ENCODE measurements at places on chromosomes 4 and X.

DNA sequence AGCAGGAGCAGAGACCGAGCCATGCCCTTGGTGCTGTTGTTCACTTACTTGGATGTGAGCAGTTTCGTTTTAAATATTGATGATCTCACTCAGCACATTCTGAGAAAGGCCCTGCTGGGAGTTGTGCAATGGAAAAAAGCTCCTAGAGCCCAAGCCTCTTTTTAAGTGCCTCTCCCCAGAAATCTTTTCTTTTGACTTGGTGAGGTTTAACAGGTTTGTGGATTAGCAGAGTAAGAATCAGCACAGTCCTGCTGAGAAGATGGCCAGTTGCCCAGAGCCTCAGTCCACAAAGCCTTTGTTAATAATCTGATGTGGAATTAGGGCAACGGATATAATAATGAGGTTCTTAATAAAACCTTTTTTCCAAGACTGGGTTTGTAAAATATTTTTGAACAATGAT lies 157.5 kb upstream of the ATP6AP2 start:
- DNase-seq: no peak

GRCh38 chr4:95124906-95125504 lies 367.2 kb downstream of the BMPR1B start:
- no peak for DNase-seq

DNA sequence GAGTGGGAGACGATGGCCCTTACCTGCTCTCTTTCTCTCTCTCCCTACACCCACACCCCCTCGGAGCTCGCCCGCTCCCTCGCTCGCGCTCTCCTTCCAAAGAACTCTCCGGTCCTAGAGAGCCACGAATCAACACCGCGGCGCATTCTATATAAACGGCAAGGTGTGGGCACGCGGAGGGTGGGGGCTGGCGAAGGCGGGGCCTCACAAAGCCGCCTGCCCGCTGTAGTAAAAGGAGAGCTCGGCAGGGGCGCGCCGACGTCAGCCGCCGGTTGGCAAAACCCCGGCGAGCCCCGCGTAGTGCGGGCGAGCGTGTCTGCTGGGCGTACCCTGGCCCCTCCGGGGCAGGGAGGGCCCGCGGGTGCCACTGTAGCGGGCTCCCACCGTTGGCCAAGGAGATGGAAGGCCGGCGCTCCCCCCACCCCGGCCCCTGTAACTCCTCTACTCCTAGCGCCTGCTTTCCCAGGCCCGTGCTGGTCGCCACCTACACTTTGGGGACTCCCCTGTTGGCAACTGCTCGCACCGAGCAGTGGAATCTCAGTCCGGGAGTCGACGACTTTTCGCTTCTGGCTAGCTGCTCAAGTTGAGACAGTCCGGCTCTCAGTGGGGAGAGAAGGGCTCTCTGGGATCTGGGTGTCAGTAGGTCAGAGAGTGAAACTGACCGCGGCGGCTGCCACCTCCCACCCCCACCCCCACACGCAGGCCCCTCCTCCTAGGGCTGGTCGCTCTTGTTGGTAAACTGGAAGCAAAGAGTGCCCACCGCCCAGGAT lies 325.5 kb upstream of the F9 start:
- DNase-seq: peak; percentile 10

GRCh38 chrX:120262859-120263708 lies 12.5 kb downstream of the ZBTB33 start:
- DNase-seq: no peak

GRCh38 chrX:102652031-102652688 lies 877 bp downstream of the GPRASP1 start:
- no peak for DNase-seq
